ENCODE measurements at places on chromosomes 7 and 10.

DNA sequence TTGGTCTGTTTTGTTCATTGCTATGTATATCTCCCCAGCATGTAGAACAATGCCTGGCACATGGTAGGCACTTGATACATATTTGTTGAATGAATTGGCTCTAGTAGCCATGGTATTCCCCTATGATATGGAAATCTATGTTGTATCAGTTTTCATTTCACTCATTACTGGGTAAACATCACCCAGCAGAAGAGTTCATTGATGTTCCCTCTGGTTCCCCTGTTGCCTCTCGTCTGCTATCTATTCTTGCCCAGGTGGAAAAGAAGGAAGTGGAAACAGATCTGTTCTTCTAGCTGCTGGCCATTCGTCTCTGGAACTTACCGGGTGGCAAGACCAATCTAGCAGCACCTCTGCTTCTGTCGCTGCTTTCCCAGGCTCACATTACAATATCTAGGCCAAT lies 71.5 kb downstream of the LRRC4 start:
- DNase-seq: no peak

DNA sequence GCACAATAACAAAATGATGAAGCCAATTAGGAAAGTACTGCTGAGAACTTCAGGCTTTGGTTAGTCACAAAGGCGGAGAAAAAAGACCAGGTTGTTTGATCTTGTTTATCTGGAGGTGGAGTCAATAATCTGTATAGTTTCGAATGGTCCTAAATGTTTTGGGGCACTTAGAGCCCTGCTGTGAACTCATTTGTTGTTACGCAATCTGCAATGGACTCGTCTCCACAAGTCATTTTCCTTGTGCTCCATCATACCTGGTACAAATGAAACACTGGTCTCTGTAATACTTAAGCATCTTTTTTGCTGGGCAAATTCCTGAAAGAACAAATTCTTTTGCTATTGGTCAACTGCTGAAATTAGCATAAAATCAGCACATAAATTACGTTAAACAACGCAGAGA lies 430.5 kb downstream of the GATA3 start:
- no peak for DNase-seq

DNA sequence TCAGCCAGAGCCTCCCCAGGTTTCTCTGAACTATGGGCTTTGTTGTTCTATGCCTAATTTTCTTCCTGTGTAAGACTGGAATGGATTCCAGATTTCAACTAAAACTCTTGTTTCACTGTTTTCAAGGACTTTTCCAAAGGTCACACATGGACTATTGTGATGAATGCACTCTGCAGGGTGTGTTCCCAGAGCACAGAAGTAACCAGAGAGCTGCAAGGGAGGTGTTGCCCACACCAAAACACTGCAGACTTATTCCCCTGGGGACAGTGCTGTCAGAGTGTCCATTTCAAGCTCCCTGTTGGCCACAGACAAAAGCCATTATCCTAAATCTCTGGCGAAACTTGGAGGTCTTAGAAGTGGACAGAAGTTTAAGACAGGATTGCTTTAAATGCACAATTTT lies 231.6 kb downstream of the TRIL start:
- DNase-seq: no peak

GRCh38 chr7:35522697-35523096 lies 172.2 kb downstream of the HERPUD2 start:
- no peak for DNase-seq

DNA sequence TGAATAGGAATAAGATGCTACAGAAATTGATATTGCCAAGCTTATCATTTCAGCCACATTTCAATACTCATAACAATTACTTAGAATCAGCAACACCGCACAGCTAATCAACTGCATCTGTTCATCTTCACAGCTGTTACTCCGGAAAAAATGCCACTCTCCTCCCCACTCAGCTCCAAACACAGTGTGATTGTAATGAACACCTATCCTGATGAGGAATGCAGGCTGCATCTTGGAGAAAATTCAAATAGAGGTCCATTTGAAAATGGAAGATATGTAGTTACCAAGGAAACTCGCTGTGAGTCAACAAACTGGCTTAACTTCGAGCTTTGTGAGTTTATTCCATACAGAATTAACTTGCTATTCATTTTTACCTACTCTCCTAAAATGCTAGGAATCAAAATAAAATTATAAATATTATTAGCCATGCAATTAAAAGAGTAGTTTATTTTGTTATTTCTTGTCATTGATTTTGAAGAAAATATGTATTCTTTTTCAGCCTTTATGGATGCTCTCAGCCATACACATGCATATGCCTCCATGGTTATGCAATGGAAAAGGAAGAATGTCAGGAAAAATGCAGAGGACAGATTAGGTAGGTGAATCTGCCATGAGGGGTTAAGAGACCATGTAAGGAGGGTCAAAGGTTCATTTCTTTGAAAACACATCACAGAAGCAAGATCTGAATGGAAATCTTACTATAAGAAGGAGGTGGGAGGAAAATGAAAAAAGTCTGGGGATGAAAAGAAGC lies 267.2 kb downstream of the POM121L12 start:
- DNase-seq: no peak

DNA sequence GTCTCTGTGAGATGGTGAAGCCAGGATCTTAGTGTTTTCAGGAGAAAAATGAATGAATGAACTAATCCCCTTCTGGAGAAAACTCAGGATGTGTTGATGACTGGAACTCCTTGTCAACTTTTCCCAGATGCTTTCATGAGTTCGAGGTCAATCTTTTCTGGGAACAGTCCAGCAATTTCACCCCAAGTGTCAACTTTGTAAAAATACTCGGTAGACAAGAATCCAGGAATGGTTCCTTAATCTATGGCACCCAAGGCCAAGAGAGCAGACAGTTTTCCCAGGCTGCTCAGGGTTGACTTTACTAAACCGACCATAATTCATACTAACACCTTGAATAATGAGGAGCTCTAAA lies 31.1 kb upstream of the LYZL1 start:
- DNase-seq: no peak

GRCh38 chr7:29424295-29424983 lies 139.2 kb upstream of the PRR15 start:
- no peak for DNase-seq

GRCh38 chr7:132138817-132139216 lies 437.5 kb downstream of the PLXNA4 start:
- no peak for DNase-seq

DNA sequence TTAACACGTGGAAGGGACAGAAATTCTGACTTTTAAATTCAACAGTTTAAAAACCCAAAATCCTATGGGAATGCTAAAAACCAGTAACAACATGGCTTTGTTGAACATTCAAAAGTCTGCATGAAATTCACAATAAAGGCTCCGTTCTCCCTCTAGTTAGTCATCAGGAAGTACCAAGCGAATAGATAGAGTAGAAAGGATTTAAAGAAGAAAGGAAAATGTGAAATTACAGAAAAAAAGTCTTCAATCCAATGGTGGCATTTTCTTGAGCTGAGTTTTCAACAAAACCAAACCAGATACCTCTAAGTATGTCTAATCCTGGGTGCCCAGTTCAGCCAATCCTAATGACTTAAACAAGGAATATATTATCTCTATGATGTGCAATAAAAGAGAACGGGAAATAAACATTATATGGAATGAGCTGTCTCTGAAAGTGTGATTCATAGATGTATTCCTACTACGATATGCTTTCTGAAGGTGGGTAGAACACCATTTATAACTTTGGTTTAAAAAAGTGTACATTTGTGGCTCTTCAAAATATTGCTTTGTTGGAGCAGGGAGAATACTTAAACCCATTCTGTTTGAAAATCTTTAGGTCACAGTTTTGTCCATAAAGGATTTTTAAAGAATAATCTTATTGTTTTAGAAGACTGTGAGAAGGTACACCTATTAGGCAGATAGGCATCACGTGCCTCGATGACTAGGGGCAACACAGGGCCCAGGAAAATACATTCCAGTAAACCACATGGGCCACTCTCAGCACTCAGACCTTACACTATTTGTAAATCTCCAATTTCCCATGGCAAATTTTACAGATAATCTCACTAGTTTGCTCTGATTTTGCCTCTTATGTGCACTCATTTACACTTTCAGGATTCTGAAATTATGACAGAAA lies 87.7 kb downstream of the CUBN start:
- no peak for DNase-seq

DNA sequence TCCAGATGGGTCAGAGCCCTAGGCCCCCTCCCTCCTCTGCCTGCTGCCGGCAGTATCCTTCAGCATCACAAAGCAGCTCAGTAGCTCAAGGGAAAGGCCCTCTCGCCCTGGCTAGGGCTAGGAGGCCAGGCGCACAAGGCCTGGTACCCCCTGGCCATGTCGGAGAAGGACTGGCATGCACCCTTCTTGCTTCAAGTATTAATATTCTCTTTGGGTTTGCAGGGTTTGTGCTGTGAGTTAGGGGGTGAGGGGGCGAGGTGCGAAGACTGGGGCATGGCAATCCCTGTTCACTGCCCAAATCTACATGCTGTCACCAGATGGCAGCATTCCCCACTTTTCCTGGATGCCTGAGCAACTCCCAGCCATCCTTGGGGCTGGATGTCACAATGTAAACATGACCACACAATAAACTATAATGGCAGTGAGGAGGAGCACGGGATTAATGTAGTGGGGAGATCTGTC lies 105.2 kb downstream of the NEURL1 start:
- DNase-seq: no peak

DNA sequence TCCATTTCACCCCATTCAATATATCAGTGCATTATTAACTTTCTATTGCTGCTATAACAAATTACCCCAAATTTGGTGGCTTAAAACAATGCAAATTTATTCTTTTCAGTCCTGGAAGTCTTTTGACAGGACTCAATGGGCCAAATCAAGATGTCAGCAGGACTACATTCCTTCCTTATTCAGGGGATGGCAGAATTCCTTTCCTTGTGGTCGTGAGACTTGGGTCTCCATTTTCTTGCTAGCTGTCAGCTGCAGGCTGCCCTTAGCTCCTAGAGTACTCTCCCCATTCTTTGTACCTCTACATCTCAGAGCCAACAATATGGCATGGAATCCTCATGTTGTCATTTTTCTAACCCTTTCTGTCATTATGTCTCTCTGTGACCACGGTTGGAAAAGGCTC lies 310.6 kb downstream of the HDAC9 start:
- DNase-seq: no peak

DNA sequence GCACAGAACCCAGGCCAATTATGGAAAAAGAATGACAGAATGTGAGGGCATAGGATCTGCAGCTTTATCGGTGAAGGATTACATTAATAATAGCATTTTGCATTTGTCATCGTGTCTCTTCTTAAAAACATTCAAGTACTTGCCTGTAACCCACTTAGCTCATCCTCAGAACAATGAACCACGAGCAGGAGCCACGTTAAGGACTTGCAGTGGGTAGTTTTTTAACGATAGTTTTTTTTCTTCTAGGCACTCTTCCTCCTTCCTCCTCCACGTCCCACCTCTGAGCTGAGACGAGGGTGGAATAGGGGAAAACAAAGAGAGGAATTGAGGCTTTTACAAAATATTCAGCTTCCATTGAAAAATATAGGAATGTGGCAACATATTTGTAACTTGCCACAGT lies 27.1 kb downstream of the CDHR3 start:
- no peak for DNase-seq

DNA sequence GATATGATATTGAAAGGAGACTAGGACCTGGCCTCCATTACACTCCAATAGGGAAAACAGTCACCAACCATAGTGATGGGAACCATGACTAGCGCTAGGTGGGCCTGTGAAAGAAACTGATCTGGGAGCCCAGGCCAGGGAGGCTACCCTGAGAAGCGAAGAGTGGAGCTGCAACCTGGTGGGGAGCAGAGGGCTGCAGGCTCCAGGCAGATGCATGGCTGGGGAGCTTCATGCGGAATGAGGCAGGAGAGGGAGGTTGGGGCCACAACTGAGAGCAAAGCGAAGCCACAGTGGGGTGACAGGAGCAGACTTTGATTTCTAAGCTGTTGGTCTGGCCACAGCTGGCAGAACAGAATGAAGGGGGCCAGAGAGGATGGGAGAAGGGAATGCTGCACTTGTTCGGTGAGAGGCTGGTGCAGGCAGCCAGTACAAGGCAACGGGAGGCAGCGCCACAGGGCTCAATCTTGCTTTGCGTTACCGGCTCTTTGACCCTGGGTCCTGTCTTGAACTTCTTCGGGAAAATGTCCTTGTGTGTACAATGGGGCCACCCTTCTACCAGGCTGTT lies 88.4 kb downstream of the TACC2 start:
- DNase-seq: no peak

- DNase-seq: no peak
Observed at GRCh38 chr7:127689194-127689772, 37.3 kb downstream of the SND1 start.

DNA sequence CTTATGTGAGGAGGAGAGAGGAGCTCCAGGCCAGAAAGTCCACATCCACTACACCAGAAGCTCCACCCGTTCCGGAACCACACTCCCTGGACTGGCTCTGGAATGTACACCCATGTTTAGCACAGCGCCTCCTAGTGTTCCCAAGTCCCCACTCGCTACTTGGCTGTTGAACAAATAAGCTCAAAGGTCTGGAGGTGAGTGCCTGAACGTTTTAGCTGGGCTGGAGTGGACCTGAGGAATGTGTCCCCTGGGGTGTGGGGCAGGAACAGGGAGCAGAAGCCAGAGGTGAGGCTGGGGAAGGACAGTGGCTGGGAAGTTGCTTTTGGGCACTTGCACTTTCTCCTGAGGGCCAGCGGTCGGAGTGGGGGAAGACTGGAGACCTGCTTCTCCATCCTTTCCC lies 164.1 kb upstream of the CDCA7L start:
- DNase-seq: no peak

- DNase-seq: no peak
Observed at GRCh38 chr10:90293616-90294015, 564.2 kb downstream of the HTR7 start.

GRCh38 chr10:114334301-114334700 lies 70.0 kb downstream of the AFAP1L2 start:
- DNase-seq: no peak

GRCh38 chr10:132588301-132589013 lies 50.9 kb downstream of the INPP5A start:
- DNase-seq: no peak

DNA sequence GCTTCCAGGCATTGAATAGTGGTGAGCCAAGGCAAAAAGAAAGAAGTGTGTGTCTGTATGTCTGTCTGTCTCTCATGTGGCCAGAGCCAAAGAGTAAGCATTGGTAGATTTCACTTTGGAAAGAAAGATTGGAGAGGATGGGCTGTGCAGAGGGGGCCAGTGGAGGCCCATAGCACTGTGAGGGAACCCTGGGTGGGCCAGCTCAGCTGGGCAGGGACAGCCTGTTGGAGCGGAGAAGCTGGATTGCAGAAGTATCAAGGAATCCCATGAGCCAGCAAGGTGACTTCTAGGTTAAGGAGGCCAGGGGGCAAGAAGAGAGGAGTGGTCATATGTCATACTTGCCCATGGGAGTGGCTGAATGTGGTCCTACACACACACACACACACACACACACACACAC lies 1.5 kb upstream of the GRID1 start:
- no peak for DNase-seq

GRCh38 chr10:52780391-52781155 lies 8.0 kb upstream of the MBL2 start:
- no peak for DNase-seq

All from stimulated activated CD4-positive, alpha-beta T cell treated with anti-CD3 and anti-CD28 coated beads, TNF-alpha, amount 100 ng/mL, for 4 hours (primary cell).